C1 segment of cervical spinal cord (tissue), 14 donors: ENCODE measurements at places on chromosomes 3 and 15.
A peak's percentile ranks its signal among the peaks of the same experiment; 100 is the strongest.

DNA sequence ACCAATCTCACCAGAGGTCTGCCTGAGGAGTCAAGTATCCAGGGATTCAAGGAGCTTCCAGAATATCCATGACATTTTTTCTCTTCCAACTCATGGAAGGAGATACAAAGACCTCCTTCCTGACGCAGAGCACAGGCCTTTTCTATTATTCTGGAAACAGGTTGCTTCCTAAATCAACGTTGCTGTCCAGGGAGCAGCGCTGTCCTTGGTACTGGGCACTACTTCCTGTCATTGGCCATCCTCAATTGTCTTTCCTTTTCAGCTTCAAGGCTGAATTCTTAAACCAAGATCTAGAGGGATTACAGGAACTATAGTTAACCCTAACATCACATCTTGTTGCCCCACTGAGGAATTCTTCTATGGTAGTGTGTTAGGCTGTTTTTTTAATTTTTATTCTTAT, 50.4 kb upstream of the TBC1D21 start:
- DNase-seq = no peak

DNA sequence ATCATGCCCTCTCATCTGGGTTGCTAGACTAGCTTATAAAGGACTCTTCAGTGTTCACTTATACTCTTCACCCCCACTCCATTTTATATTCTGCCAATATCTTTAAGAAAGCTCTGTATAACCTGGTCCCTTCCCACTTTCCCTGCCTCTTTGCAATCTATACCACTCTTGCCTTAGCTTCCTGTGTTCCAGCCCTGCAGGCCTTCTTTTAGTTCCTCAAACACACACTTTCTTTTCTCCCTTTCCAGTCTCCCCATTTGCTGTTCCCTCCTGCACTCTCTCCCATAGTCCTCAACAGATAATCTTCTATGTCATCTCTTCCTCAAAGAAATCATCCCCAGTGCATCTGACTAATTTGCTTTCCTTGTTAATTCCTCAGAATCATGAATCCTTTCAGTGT, 28.7 kb downstream of the SENP8 start:
- no peak for DNase-seq

DNA sequence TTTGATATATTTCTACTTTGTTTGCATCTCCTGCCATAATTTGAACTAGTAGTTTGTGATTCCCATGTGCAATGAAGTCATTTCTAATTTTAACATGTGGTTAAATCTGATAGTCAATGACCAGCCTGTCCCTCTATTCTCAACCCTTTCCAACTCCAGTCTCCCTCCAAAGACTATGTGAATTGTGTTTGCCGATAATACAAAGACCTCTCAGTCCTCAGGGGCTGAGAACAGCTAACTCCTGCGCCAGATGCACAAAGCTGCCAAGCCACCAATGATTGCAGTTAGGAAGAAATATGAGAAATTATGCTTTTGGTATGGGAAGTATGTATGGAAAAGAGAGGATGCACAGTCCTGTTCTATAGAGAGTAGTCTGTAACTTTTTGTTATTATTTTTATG, 54.0 kb downstream of the KCNH8 start:
- no peak for DNase-seq

DNA sequence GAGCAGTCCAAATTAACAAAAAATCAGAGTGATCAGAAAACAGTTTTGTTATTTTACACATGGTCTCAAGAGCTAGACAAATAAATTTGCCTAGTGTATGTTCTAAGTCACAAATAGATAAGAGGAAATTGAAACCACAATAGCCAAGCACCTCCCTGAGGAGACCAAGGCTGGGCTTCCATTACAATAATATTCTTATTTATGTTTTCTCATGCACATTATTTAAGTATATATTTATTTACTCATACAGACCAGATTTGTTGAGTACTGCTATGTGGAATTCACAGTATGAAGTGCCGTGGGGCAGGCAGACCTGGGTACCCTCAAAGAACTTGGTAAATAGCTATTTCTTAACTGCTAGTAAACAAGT, 242.3 kb upstream of the ICE2 start:
- DNase-seq = no peak

GRCh38 chr3:106824856-106825255, 552.4 kb upstream of the CCDC54 start:
- DNase-seq = no peak

GRCh38 chr3:122973893-122974615, 53.5 kb downstream of the SEMA5B start:
- DNase-seq = no peak

GRCh38 chr3:129845956-129846355, 47.6 kb downstream of the TMCC1 start:
- DNase-seq = no peak

DNA sequence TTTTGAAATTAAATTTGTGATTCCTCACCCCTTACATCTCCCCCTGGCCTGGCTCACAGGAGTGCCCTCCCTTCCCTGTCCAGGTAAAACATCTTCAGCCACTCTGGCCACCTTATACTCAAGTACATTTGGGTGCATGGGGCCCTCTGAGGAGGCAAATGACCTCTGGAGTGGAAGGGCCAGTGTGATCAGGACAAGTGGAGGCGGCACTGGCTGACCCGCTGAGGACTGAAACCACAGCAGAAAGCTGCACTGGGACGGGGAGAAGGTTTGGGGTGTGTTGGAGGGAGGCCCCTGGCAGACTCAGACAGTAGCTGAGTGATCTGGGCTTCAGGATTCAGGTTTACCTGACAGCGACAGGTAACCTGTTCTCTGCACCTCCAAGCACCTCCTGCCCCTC, 24.2 kb downstream of the HES1 start:
- no peak for DNase-seq

DNA sequence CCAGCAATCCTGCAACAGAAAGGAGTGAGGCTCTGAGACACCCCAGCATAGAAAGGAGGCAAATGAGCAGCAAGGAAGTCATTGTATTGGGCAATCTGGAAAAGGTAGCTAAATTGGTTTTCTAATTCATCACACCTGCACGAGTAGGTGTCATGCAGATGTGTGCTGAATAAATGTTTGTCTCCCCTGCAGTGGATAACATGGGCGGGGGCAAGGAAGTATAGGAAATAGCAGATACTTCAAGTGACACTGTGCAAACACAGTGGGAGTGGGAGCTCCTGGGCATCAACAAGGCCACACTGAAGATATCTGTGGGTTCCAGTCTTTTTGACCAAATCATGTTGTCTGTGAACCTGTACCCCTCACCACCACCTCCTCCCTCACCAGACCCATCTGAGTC, 14.4 kb upstream of the HTR3E start:
- no peak for DNase-seq

DNA sequence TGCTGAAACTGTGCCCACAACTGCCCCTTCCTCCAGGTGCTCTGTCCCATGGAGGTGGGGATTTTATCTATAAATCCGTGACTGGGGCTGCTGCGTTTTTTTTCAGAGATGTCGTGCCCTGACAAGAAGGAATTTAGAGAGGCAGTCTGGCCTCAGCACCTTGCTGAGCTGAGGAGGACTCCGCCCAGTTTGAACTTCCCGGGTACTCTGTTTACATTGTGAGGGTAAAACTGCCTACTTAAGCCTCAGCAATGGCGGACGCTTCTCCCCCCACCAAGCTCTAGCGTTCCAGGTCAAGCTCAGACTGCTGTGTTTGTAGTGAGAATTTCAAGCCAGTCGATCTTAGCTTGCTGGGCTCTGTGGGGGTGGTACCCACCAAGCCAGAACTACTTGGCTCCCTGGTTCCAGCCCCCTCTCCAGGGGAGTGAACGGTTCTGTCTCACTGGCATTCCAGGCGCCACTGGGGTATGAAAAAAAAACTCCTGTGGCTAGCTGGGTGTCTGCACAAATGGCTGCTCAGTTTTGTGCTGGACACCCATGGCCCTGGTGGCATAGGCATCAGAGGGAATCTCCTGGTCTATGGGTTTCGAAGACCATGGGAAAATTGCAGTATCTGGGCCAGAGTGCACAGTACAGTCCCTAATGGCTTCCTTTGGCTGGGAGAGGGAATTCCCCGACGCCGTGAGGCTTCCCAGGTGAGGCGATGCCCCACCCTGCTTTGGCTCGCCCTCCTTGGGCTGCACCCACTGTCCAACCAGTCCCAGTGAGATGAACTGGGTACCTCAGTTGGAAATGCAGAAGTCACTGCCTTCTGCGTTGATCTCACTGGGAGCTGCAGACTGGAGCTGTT, 68.5 kb upstream of the SGO1 start:
- no peak for DNase-seq

- DNase-seq = no peak
Measured at GRCh38 chr3:12512534-12513118, 28.3 kb downstream of the TSEN2 start.

GRCh38 chr3:173404156-173404555, 6.6 kb downstream of the NLGN1 start:
- no peak for DNase-seq

DNA sequence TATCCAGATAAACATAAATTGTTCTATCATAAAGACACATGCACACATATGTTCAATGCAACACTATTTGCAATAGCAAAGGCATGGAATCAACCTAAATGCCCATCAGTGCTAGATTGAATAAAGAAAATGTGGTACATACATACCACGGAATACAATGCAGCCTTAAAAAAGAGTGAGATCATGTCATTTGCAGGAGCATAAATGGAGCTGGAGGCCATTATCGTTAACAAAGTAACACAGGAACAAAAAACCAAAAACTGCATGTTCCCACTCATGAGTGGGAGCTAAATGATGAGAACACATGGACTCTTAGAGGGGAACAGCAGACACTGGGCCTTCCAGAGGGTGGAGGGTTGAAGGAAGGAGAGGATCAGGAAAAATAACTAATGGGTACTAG, 79.2 kb downstream of the SH3GL3 start:
- DNase-seq = no peak

GRCh38 chr3:159726231-159726964, 262.2 kb upstream of the IL12A start:
- DNase-seq = no peak

GRCh38 chr3:171904829-171905228, 61.7 kb downstream of the TMEM212 start:
- DNase-seq = no peak

DNA sequence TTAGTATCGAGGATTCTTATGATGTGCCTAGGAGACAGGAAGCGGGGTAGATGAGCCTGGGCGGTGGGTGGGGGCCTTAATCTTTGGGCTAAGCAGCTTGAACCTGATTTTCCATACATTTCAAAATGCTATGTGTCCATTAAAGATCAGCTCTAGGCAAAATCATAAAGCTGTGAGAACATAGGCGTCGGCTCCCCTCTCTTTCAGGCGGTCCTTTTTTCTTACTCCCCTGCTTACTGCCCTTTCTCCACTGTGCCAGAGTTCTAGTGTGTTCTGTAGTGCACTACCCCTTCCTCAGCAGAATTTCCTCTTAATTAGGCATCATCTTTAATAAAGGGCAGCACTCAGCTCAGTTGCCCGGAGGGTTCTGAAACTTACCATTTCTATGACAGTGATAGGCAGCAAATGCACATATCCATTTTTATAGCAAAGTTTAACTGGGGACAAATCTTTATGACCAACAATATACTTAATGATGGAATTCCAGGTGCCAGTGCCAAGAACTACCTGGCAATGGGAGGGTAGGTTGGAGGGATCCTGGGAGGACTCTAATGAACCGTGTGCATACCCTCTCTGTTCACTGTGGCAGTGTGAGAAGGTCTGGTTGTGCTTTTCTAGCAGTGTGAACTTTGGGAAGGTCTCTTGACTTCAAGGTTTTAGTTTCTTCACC, 404.5 kb upstream of the TPM1 start:
- DNase-seq = no peak

DNA sequence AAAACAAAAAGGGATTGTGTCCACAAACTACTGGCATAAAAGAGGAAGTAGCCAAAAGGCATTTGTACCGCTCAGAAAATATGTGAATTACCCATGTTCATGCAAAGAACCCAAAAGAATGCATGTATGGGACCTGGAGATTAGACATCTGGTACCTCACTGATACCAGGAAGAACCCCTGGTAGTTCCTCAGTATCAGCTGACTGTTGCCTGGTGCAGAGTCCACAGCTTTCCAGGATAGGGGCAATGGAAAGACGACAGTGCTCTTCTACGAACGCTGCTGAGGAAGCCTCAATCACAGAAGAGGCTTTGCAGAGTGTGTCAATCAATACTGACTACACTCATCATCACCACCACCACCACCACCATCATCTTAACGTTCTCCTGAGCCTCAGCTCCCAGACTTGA, 63.3 kb downstream of the ATP8B4 start:
- DNase-seq = no peak

DNA sequence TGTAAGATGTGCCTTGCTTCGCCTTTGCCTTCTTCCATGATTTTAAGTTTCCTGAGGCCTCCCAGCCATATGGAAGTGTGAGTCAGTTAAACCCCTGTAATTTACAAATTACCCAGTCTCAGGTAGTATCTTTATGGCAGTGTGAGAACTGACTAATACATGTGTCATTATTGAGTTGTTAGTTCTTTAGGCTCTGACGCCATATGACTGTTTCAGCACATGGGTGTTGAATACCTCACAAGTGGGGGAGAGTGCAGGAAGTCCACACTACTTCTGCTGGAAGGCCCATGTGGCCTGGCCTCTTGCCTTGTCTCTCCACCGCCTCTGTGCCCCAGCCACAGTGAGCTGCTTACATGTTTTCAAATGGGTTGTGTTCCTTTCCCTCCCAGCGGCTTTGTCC, 28.5 kb downstream of the MFSD1 start:
- DNase-seq = no peak

DNA sequence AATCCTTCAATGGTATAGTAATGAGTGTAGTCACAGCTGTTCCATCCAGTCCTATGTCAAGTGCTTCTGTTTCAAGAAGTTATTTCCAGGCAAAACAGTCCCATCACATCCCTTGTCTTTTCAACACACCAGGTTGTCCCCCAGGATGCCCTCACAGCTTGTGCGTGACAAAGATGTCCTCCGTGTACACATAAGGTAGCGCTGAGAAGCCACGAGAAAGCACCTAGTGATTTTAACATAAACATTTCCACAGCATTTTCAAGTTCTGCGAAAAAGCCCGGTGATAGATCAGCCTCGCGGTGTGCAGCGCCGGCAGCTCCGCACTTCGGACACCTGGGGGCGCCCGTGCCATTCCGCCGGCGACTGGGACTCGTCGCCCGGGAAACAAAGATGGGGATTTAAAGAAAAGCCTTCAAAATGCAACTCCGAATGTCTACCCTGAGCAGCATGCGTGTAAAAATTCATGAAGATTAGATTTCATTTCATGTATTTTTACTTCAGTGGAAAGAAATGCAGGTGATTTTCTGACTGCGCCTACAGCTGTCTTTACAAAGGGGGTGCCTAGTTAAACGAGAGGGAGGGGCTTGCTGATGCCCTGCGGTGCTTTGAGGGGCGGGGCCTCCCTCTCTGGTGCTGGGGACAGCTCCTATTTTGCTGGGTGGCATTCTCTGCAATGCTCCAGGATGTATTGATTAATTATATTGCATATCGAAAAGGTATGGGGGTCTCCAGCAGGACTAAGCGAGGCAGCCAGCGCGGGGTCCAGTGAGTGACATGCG, 49.9 kb downstream of the KY start:
- DNase-seq = peak; percentile 37

GRCh38 chr3:194537732-194538247, 51.0 kb upstream of the ATP13A3 start:
- DNase-seq = no peak

DNA sequence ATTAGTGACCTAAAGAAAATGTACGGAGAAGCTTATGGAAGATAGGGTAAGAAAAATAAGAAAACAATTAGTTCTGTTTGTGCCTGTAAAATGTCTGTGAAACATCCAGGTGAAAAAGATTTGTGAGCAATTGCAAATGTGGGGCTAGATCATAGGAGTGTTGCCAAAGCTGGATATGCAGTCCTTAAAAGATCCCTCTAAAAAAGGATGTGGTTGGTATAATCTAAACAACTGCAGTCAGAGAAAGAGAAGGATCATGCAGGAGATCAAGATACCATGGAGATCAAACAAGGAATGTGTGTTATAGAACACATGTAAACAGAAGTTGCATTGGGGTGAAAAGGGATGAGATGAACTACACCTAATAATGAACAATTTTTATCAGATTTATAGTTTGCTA, 116.8 kb downstream of the ALCAM start:
- DNase-seq = no peak
